MV-4-11 (cell line): ENCODE measurements at places on chromosomes 7 and 10.

- no peak for DNase-seq
Measured at GRCh38 chr10:30386801-30387588, 37.9 kb upstream of the MTPAP start.

GRCh38 chr10:121813211-121813815 is 114.5 kb downstream of the ATE1 start:
- DNase-seq, result peak; percentile 78

- no peak for DNase-seq
Measured at GRCh38 chr7:101848208-101848951, 31.0 kb downstream of the CUX1 start.

DNA sequence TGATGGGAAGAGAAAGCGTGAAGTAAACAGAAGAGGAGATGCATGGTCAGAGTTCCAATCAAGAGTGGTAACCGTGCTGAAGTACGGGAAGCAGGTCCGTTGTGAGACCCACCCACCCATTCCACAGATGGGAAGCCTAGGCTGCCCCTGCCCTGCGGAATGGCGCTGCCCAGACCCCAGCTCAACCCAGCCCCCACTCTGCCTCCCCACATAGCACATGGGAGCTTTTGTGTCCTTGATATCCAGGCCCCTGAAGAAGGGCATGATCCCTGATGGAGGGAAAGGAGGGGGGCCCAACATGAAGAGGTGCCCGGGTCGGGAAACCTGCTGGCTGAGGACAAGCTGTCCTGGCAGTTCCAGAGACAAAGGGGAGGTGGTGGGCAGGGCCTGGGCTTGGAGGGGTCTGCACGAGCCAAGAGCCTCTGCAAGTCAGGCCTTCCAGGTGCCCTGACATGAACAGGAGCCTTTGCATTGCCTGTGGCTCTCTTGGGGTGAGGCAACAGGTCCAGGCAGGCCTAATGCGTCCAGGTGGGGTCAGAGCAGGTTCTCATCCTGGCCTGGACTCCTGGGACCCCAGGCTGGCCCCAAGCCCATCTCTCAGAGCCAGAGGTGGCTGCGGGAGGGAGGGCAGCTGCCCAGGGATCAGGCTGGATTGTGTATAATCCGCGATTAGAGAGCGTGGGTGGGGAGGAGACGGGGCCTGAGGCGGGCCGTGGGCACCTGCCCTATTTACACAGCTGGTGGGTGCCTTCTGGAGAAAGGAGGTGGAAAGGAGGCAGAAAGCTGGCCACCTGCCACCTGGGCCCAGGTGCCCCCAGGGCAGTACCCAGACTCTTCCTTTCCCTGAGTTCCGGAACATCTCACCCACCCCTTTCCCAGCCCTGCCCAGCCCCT is 23.5 kb downstream of the YKT6 start:
- DNase-seq, result no peak

- DNase-seq, result no peak
Measured at GRCh38 chr10:122656741-122657140, 42.9 kb downstream of the C10orf120 start.

- DNase-seq, result peak; percentile 52
Measured at GRCh38 chr10:26408858-26409494, 29.2 kb upstream of the APBB1IP start.

DNA sequence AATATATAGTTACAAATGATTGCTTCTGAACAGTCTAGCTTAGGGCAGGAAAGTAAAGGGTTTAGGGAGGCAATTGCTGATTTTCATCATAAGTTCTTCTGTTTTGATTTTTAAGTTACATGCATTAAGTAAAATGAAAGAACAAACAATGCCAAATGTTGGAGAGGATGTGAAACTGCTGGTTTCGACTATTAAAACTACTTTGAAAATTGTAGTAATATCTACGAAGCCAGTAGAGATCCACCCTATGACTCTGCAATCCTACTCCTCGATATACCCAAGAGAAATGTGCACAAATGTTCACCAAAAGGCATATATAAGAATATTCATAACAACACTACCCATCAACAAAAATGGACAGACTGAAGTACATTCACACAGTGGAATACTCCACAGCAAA is 24.3 kb downstream of the PDZD8 start:
- peak; percentile 48 for DNase-seq

DNA sequence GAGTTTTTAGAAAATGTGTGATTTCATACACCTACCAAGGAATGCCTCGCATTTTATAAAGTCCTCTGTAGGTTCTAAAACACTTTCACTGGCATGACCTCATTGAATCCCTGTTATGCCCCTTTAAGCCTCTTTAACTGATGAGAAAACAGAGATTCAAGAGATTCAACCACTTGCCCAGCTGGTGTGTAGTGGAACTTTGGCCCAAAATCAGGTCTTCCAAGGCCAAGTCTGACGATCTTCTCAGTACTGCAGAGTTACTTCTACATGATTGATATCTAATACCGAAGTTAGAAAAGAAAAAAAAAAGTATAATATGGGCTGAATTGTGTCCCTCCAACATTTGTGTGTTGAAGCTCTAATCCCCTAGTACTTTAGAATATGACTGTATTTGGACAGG is 202.0 kb downstream of the WDR11 start:
- DNase-seq, result no peak

DNA sequence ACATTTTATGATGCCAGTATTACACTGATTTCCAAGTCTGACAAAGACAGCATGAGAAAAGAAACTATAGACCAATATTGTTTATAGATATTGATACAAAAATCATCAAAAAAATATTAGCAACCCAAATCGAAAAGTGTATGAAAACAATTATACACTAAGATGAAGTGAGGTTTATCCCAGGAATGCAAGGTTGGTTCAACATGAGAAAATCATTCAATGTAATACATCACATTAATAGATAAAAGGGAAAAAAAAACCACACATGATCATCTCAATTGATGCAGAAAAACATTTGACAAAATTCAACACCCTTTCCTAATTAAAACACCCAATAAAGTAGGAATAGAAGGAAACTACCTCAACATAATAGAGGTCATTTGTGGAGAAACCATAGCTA is 153.9 kb downstream of the DNAJC1 start:
- no peak for DNase-seq

- no peak for DNase-seq
Measured at GRCh38 chr7:101108961-101109360, 17.9 kb upstream of the SERPINE1 start.

DNA sequence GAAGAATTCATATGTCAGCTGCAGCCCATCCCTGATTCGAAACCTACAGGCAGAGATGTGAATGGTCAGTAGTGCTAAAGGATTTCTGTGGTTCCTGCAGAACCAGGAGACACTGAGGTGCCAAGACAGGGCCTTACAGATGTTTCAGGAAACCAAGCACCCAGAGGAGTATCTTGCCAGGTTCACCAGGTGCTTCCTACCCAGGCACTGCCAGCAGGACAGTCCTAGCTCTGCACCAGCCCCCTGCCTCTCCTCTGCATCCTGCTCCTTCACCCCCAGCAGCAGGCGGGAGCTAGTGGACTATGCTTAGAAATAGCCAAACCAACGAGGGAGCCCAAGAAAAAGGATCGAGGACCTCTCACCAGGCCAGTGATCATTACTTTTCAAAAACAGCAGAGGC is 4.2 kb upstream of the IKZF1 start:
- no peak for DNase-seq

GRCh38 chr10:89478085-89478738 is 57.2 kb downstream of the SLC16A12 start:
- peak; percentile 37 for DNase-seq

DNA sequence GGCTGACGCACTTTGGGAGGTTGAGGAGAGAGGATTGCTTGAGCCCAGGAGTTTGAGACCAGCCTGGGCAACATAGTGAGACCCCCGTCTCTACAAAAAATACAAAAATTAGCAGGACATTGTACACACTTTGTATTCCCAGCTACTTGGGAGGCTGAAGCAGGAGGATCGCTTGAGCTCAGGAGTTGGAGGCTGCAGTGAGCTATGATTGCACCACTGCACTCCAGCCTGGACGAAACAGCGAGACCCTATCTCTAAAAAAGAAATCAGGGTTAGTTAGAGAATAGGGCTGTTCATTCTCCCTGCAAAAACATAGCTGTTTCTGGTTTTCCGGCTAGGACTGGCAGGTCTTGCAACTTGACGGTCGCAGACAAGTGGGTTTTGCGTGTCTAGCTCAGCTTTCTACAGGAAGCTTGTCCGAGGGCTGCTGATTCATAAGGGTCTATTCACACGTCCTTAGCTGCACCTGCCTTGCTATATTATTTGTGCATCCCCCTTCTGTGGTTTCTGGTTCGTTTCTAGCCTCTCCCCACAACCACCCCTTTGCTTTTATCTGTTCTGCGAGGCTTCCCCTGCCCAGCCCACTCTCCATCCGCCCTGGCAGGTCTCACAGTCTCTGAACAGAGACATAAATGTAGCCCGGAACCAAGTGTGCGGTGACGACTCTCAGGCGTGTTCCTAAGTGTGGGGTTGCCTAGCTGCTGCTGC is 10.7 kb downstream of the AMZ1 start:
- peak; percentile 42 for DNase-seq

- no peak for DNase-seq
Measured at GRCh38 chr7:1096156-1097119, 8.5 kb downstream of the GPER1 start.

- DNase-seq, result no peak
Measured at GRCh38 chr10:48472501-48473069, 132.3 kb downstream of the ARHGAP22 start.

- peak; percentile 4 for DNase-seq
Measured at GRCh38 chr7:79282070-79282694, 171.3 kb downstream of the MAGI2 start.

DNA sequence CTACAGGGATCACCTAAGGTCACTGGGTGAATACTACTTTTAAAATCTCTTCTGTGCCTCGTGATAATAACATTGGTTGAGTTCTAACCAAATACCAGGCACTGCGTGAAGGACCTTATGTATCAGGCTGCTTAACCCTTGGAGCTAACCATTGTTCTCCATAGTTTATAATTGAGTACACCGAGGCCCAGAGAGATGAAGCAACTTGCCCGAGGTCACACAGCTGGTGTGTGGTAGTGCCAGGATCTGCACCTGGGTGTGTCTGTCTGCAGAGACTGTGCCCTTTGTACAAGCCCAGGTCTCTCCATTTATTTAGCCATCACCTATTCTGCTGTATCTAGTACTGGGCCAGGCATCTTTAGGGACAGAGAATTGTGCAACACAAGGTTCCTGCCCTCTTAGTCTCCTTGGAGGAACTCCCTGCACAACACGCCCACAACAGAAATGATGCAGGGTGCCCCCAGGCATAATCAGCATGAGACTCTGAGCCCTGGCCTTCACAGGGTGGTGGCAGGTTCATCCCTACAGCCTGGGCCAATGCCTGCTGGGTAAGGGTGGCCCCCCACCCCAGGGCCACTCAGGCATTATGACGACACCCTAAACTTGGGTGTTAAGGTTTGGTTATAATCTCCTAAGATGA is 31.5 kb downstream of the UNC5B start:
- DNase-seq, result peak; percentile 51

DNA sequence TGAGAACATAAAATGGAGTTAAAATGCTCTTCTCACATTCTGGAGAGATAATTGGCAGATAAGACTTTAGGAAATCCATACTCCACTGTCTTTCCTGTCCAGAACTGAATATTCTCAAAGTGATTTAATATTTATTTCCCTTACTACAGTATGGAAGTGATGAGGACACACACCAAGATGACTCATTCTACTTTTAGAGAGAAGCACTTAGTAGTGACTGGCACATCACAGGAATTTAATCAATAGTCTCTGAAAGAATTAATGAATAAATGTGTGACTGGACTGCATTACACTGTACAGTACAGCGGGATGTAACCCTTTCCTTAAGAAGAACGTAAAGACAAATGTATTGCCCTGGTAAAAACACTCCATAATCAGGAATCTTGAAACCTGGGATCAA is 116.7 kb downstream of the SEMA3E start:
- DNase-seq, result no peak

- DNase-seq, result no peak
Measured at GRCh38 chr7:74312418-74313028, 23.3 kb downstream of the CLIP2 start.

- no peak for DNase-seq
Measured at GRCh38 chr7:44322631-44323363, 2.6 kb downstream of the CAMK2B start.

DNA sequence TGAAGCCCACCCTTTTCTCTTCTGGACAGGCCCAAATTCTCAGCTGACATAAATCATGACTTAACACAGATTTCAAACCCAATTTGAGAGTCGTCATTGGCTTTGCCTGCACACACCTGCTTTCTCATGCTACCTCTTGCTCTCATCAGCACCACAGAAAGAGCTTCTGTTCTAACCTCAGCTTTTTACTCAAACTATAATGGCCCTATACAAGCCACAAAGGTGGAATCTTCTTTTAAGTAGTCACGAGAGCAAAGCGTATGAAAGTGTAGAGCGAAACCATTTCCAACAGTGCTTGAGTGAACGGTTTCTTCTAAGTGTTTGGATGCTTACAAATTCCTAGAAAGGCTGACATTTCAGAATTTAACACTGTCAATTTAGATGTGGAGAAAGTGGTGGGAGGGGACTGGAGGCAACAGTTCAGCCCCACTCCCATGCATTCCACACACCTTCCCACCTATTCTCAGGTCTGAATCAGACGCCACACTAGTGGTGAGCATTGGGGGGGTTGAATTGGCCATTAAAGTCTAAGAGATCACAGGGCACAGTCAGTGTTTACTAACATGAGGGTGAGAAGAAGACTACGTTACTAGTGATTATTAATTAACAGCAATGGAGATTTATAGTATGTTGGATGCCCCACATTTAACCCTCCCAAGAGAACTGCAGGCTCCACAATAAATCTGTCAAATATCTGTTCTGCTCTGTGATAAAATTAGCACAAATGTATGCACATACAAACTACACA is 114.0 kb downstream of the PRKCQ start:
- no peak for DNase-seq

DNA sequence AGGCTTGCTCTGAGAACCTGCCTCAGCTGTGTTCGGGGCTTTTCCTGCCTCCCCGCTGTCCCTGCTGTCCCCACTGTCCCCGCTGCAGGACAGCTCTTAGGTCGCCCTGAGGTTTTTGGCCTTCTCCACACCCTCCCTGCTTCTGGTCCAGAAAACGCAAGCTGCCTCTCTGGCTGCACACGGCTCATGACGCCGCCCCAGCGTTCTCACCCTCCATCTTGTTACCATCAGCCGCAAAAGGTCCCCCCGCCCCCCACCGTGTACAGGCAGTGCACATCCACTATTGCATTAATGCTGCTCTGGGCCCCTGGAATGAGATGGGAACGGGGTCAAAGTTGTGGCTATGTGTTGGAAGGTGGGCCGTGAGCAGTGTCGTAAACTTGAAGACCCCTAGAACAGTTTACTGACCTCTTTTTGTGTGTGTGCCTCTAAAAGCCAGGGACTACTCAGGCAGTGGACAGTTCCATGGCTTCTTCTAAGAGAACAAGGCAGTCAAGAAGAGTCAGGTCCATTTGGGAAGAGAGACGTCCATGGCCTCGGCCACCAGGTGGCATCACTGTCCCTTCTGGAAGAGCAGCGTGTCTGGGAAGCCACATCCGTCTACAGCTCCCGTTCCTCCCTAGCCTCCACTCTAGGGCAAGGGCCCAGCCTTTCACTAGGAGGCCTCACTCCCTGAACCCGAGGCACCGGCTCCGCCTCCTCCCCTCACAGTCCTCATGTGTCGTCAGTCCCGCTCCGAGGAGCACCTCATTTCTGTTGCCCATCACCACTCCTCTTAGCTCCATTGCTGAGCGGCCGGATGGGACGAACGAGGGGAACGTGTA is 38.5 kb upstream of the MKRN1 start:
- peak; percentile 71 for DNase-seq
